ENCODE measurements at places on chromosomes 4 and X. TPM values are rescaled to one million over a fixed set of nuclear protein-coding genes. Genes with fewer than 3 reads are reported as not detected.
A peak's percentile ranks its signal among the peaks of the same experiment; 100 is the strongest.

GRCh38 chr4:184666670-184667069 lies 17.1 kb downstream of the PRIMPOL start:
- H3K36me3 ChIP-seq, result peaks cover 18% of the 10 kb centered on the region
- no peak overlapping the region for H3K27ac ChIP-seq
- H3K4me1 ChIP-seq, result peaks cover 6% of the 10 kb centered on the region
- no peak for DNase-seq
- no peak overlapping the region for H3K4me3 ChIP-seq

- H3K27me3 ChIP-seq, result no peaks in the 10 kb centered on the region
- no peak for DNase-seq
- no peaks in the 10 kb centered on the region for H3K4me1 ChIP-seq
- H3K27ac ChIP-seq, result no peak overlapping the region
- H3K36me3 ChIP-seq, result no peaks in the 10 kb centered on the region
These were observed 93.7 kb downstream of the MXRA5 start for GRCh38 chrX:3252744-3253143.

DNA sequence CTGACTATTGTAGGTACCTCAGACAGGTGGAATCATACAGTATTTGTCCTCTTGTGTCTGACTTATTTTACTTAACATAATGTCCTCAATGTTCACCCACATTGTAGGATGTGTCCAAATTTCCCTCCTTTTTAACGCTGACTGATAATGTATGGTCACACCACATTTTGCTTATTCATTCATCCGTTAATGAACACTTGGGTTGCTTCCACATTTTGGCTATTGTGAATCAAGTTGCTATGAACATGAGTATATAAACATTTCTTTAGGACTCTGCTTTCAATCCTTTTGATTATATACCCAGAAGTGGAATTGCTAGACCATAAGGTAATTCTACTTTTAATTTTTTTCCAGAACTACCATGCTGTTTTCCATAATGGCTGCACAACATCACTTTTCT lies 87.0 kb upstream of the NDP start:
- no peak overlapping the region for H3K4me3 ChIP-seq
- no peaks in the 10 kb centered on the region for H3K4me1 ChIP-seq
- no peaks in the 10 kb centered on the region for H3K36me3 ChIP-seq
- DNase-seq, result no peak

- H3K4me3 ChIP-seq, result no peak overlapping the region
- peaks cover 14% of the 10 kb centered on the region for H3K4me1 ChIP-seq
- no peak for DNase-seq
- no peaks in the 10 kb centered on the region for H3K36me3 ChIP-seq
- no peak overlapping the region for H3K27ac ChIP-seq
These were observed 21.2 kb downstream of the DOK7 start for GRCh38 chr4:3484057-3484973.

GRCh38 chrX:23292354-23292987 lies 42.2 kb upstream of the PTCHD1 start:
- H3K4me1 ChIP-seq, result no peaks in the 10 kb centered on the region
- H3K27ac ChIP-seq, result no peak overlapping the region
- no peak for DNase-seq

GRCh38 chr4:14877246-14878225 lies 124.7 kb upstream of the CPEB2 start:
- H3K4me3 ChIP-seq, result no peak overlapping the region
- H3K27me3 ChIP-seq, result no peaks in the 10 kb centered on the region
- peaks cover 11% of the 10 kb centered on the region for H3K4me1 ChIP-seq
- H3K36me3 ChIP-seq, result no peaks in the 10 kb centered on the region
- peak overlapping the region; percentile 58 for H3K27ac ChIP-seq

- H3K27me3 ChIP-seq, result no peaks in the 10 kb centered on the region
- DNase-seq, result no peak
- no peaks in the 10 kb centered on the region for H3K4me1 ChIP-seq
- peaks cover 5% of the 10 kb centered on the region for H3K36me3 ChIP-seq
These were observed 94.8 kb upstream of the SMIM10 start for GRCh38 chrX:134895805-134896581.

DNA sequence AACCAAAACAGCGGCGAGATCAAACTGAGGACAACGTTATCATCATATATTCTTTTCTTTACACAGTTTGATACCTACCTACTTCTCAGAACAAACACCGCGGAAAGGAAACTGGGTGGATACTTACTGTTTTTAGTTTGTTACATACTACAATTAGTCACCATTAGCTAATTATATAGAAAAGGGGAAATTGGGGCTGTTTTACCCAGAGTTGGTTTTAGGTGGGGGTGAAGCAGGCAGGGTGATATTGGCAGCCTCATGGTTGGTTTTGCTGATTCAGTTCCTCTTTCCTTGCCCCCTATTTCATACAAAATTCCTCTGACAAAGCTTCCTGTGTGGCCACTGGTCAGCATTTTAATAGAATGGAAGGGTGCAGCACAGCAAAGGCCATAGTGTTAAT lies 77.8 kb downstream of the SORBS2 start:
- H3K4me1 ChIP-seq, result peaks cover 13% of the 10 kb centered on the region
- no peaks in the 10 kb centered on the region for H3K27me3 ChIP-seq
- no peaks in the 10 kb centered on the region for H3K36me3 ChIP-seq
- no peak for DNase-seq
- no peak overlapping the region for H3K4me3 ChIP-seq

DNA sequence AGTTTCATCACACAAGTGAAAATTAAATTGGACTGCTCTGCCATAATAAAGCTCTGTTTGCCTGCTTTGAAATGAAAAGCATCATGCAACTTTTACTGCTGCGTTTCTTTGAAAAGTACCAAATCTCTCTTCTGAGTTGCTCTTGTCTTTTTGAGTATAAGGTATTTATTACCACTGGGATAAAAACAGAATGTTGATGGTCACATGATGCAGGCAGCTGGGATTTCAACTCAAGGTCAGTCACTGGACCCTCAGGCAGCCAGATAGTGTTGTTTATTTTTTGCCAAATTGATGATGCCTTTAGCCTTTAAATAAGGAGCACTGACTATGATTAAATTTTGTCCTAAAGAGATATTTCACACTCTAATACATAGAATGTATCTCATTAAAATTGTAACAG lies 32.7 kb downstream of the DMD start:
- H3K4me1 ChIP-seq, result no peaks in the 10 kb centered on the region
- H3K27me3 ChIP-seq, result no peaks in the 10 kb centered on the region
- no peak for DNase-seq
- no peaks in the 10 kb centered on the region for H3K36me3 ChIP-seq
- no peak overlapping the region for H3K4me3 ChIP-seq

GRCh38 chrX:38277802-38278201 lies 49.5 kb downstream of the RPGR start:
- H3K27ac ChIP-seq, result no peak overlapping the region
- no peaks in the 10 kb centered on the region for H3K4me1 ChIP-seq
- H3K36me3 ChIP-seq, result no peaks in the 10 kb centered on the region
- no peaks in the 10 kb centered on the region for H3K27me3 ChIP-seq

DNA sequence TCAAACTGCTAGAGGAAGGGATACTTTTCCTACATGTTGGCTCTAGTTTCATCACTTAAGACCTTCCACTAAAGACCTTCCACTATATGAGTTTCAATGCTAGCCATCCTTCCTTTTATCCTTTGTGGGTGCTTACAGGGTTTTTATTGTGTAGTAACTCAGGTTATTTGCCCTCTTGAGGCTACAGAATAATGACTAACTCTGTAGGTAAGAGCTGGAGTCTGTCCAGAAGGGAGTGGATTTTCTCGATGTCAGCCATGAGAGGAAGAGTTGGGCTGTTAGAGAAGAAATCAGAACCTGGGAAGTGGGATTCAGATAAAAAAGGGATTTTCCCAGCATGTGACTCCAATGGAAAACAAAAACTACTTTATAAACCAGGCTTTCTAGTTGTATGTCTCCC lies 27.5 kb upstream of the HERC5 start:
- no peaks in the 10 kb centered on the region for H3K27me3 ChIP-seq
- H3K4me1 ChIP-seq, result no peaks in the 10 kb centered on the region
- no peak overlapping the region for H3K4me3 ChIP-seq
- H3K36me3 ChIP-seq, result no peaks in the 10 kb centered on the region
- no peak for DNase-seq
- H3K27ac ChIP-seq, result no peak overlapping the region

- H3K4me1 ChIP-seq, result no peaks in the 10 kb centered on the region
- H3K27me3 ChIP-seq, result no peaks in the 10 kb centered on the region
- no peak overlapping the region for H3K27ac ChIP-seq
- H3K4me3 ChIP-seq, result no peak overlapping the region
- no peak for DNase-seq
- no peaks in the 10 kb centered on the region for H3K36me3 ChIP-seq
These were observed 144.0 kb upstream of the ADAMTS3 start for GRCh38 chr4:72712997-72713396.

- DNase-seq, result no peak
- no peaks in the 10 kb centered on the region for H3K27me3 ChIP-seq
- H3K4me1 ChIP-seq, result no peaks in the 10 kb centered on the region
- no peak overlapping the region for H3K27ac ChIP-seq
These were observed 12.3 kb downstream of the LOC101059915 start for GRCh38 chrX:71679575-71680207.

DNA sequence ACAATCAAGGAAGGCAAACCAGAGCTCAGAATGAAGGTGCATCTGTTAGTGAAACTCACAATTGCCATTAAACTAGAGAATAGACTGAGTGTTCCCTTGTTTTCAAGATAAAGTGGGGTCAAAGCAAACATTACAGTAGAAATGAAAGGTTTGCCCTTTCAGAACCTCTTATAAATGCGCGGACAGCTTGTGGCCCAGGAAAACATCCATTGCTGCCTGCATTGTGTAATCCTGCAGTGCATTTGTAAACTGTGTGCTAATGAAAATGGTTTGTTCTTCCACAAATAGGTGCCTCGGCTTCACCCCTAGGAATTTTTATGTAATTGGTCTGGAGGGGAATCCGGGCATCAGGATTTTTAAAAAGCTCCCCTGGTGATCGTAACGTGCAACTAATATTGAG lies 62.8 kb downstream of the SNX25 start:
- H3K27ac ChIP-seq, result no peak overlapping the region
- no peak overlapping the region for H3K4me3 ChIP-seq
- peaks cover 15% of the 10 kb centered on the region for H3K36me3 ChIP-seq
- H3K27me3 ChIP-seq, result no peaks in the 10 kb centered on the region
- peaks cover 4% of the 10 kb centered on the region for H3K4me1 ChIP-seq
- no peak for DNase-seq

DNA sequence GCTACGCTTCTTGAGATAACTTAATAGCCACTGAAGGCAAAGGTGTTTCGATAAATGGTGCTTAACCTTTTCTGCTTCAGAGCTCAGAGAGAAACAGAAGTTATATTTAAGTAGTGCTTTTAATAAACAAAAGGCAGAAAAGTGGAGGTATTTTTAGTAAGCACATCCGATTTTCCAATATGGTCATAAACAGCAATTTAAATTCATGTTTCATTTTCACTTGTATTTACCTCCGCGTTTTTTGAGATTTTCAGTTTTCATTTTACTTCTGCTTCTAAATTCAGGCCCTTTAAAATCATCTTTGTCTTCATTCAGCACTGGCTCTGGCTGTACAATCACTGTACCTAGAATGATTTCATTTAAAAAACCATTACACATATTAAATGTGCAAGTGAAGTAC lies 92.4 kb downstream of the ATRX start:
- no peak overlapping the region for H3K27ac ChIP-seq
- no peak overlapping the region for H3K4me3 ChIP-seq
- no peaks in the 10 kb centered on the region for H3K27me3 ChIP-seq
- no peaks in the 10 kb centered on the region for H3K4me1 ChIP-seq
- no peaks in the 10 kb centered on the region for H3K36me3 ChIP-seq

- no peaks in the 10 kb centered on the region for H3K27me3 ChIP-seq
- H3K27ac ChIP-seq, result no peak overlapping the region
- H3K36me3 ChIP-seq, result no peaks in the 10 kb centered on the region
- DNase-seq, result no peak
- H3K4me1 ChIP-seq, result no peaks in the 10 kb centered on the region
- H3K4me3 ChIP-seq, result no peak overlapping the region
These were observed 42.3 kb upstream of the SRPX start for GRCh38 chrX:38262715-38263620.

DNA sequence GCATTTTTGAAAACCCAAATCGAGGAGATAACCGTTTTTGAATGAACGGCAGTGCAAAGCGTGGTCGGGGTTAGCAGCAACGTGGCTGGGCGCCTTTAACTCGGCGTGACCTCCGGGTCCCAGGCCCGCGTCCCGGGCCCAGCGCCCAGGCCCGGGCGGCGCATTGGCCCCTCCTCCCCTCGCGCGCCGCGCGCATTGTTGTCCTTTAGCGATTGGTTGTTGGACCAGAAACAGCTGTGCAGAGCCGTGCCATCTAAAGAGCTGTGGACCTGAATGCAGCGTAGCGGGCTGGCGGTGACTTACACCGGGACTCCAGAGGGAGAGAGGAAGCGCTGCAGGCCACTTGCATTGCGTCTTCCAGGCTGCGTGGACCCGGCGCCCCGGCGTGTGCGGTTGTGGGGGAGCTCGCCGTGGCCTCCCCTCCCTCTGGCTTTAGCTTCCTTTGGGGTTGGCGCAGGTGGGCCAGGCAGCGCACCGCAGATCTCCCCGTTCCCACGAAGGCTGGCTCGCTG lies at the start of gene STOX2:
STOX2 (plus strand) TSS at position 227 of the 512 bp plus-strand sequence. CDS start 1,484 bp downstream, outside the sequence.
- no peaks in the 10 kb centered on the region for H3K27me3 ChIP-seq
- H3K36me3 ChIP-seq, result no peaks in the 10 kb centered on the region
- H3K4me3 ChIP-seq, result peak within 1 kb of the TSS; percentile 68
- no peak within 1 kb of the TSS for H3K27ac ChIP-seq

DNA sequence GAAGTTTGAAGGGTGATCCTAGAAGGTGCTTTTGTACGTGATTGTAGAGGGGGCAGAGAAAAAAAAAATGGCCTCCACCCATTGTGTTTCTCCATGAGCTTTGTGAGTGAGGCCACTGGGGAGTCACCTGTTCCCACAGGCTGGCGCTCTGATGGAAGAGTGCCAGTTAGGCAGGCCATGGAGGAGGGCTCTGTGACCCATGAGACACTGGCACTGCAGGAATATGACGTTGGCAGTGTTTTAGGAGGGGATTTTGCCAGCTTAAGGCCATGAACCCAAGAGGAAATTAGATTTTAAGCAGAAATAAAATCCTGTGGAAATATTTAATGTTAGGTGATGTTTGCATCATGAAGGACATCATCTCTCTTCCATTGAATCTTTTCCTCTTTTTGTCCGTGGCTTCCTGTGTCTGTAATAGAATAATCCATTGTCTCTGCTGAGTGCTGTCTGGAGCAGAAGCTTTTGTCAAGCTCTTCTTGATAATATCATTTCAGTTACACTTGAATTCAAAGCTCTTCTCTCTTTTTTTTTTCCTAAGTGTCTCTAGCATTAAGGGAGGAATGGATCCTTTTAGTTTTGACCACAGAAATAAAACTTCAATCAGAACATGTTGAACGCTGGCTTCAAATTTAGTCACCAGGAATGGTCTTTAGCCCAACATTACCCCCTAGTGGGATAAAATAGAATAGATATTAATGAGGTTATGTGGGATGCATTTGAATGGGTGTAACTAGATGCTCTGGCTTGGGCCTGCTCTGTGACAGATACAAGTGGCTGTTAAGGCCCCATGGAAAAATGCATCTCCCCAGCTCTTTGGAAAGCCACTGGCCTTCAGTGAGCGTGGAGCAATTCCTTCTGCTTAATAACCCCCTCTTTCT lies 41.0 kb upstream of the UCP1 start:
- no peak overlapping the region for H3K4me3 ChIP-seq
- H3K36me3 ChIP-seq, result no peaks in the 10 kb centered on the region
- H3K27me3 ChIP-seq, result no peaks in the 10 kb centered on the region

The CXCL5 gene
- 7.2 TPM for total RNA-seq

The DAPP1 gene
- 8.9 TPM for total RNA-seq

The BOD1L1 gene
- total RNA-seq, result 37.5 TPM

The WDR17 gene
- 3.2 TPM for total RNA-seq
